ENCODE measurements at places on chromosomes 16 and 17. TPM values are rescaled to one million over a fixed set of nuclear protein-coding genes. Genes with fewer than 3 reads are reported as not detected.

- peak; percentile 90 for DNase-seq
Measured at GRCh38 chr17:4554997-4555799, at the start of gene MYBBP1A. Gene MYBBP1A (minus strand): TSS chr17:4555384. CDS start chr17:4555324, 60 bp downstream.

GRCh38 chr16:12120217-12120981 is 143.9 kb downstream of the SNX29 start:
- peak; percentile 12 for DNase-seq

GRCh38 chr17:71790791-71791190 is 330.0 kb upstream of the SOX9 start:
- no peak for DNase-seq

DNA sequence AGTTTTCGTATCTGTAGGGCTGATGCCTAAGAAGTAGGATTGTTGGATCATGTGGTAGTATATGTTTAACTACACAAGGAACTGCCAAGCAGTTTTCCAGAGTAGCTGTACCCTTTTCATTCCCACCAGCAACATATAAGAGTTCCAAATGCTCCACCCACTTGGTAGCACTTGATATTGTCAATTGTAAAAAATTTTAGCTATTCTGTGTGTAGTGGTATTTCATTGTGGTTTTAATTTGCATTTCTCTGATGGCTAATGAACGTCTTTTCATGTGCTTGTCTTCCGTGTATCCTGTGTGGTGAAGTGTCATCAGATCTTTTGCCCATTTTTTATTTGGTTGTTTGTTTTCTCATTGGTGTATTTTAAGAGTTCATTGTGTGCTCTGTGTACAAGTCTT is 69.7 kb downstream of the TANC2 start:
- DNase-seq: no peak

DNA sequence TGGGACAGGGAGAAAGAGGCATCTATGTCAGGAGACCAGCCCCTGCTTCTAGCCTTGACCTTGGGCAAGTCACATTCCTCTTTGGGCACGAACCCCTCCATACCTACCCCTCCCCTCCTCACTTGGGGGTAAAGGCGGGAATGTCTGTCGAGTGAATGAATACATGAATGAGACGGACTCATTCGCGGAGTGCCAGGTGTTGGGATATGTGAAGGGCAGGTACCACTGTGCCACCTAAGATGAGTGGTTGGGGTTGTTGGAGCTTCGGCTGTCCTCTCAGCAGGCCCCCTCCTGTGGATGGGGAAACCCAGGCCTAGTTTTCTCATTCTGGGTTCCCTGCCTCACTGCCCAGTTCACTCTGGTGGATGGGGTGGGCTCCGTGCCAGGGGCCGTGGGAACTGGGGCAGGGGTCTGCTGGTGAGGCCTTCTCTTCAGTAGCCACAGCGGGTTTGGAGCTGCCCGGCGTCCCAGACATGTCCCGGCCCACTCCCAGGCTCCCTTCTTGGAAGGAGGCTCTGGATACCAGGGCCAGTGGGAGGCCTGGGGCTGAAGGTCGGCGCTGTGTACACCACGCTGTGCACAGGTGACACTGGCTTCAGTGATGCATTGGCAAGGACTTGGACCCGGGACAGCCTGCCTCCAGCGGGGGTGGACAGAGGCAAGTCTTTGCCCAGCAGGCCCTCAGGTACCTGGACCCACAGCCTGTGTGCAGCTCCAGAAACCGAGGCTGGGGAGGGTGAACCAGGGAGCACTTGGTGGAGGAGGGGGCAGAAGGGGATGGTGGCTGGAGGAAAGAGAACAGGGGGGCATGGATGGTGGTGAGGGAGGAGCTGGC is 5.6 kb downstream of the GLIS2 start:
- DNase-seq: no peak

DNA sequence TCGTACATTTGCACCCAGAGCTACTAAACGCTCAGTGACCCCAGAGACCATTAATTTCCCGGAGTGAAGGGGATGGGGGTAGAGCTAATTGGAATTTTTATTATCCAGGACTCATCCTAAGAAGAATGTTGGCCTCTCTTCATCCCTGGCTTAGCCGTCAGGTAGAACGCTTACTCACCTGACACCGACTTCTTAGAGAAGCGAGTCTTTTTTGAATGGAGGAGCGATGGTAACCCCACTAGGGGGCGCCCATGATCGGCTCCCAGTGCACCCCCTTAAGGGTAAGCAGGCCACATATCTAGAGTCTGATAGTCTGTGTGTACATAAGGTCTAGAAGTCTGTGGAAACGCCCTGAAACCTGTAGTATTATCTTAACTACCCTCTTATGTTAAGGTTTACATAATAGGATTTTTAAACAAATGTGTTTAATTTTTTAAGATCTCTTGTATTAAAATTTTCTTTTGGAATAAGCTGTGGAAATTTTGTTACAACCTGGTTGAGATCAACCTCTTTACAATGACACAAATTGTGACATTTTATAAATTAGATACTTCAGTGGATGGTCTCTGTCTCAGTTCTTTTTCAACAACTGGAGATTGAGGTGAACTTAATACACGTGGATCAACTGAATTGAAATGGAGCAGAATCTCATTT is 229.8 kb downstream of the CPPED1 start:
- DNase-seq: peak; percentile 25

DNA sequence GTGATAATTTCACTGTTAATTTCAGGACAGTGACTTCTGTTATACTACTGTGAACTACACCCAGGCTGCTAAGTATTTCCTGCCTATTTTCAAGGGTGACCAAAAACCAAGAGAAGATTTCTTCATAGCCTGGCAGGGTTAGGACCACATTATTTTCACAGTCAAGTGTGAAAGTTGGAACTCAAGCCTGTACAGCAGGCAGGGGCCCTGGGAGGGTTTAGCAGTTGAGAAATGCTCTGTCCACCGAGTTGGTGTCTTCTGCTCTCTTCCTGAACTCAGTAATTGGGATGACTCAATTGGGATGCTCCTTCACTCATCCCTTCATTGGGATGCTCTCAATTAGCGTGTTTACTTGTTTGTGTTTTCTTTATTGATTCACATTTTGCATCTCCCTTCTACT is 347.3 kb upstream of the CDH11 start:
- no peak for DNase-seq

- DNase-seq: no peak
Measured at GRCh38 chr17:66975614-66976378, 11.3 kb downstream of the CACNG4 start.

GRCh38 chr16:56518425-56518824 is 1.4 kb downstream of the BBS2 start:
- DNase-seq: peak; percentile 65

GRCh38 chr16:72101195-72101594 is 7.5 kb downstream of the DHX38 start:
- DNase-seq: no peak

DNA sequence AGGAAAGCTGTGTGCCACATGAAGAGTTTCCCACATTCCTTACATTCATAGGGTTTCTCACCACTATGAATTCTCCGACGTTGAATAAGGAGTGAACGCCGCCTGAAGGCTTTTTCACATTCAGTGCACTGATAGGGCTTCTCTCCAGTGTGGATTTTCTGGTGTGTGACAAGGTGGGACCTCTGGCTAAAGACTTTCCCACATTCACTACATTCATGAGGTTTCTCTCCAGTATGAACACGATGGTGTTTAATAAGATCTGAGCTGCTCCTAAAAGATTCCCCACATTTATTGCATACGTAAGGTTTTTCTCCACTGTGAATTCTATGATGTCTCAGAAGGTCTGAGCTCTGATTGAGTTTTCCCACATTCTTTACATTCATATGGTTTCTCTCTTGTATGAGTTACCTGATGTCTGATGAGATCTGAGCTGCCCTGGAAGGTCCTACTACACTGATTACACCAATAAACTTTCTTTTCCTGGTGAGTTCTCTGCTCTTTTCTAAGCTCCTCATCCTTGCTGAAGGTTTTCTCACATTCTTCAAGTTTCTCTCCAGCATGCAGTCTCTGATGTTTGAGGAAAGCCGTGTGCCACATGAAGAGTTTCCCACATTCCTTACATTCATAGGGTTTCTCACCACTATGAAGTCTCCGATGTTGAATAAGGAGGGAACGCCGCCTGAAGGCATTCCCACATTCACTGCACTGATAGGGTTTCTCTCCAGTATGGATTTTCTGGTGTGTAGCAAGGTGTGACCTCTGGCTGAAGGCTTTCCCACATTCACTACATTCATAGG is 10.0 kb downstream of the ZNF594 start:
- DNase-seq: no peak

DNA sequence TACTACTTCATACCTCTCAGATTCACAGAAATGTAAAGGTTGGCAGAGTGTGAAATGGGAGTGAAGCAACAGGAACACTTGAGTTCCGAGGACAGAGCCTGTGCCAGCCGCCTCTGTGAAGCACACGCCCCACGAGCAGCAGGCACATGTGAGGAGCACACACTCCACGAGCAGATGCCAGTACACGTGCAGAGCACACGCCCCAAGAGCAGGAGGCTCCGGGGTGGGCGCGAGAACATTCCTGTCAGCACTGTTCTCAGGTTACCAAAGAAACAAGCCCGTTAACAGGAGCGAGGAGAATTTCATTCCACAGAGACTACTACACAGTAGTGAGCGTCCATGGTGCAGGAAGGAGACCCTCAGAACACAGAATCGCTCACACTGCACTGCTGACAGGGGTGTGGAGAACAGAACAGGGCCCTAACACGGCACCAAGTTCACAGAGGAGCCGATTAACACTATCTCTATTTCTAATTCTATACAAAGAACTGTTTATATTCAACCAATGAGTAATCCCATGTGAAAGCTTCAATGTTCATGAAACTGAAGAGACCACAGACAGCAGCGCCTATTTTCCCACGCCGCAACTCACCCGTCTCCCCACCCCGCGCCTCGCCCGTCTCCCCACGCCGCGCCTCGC is 40.1 kb downstream of the KLHDC4 start:
- DNase-seq: no peak

DNA sequence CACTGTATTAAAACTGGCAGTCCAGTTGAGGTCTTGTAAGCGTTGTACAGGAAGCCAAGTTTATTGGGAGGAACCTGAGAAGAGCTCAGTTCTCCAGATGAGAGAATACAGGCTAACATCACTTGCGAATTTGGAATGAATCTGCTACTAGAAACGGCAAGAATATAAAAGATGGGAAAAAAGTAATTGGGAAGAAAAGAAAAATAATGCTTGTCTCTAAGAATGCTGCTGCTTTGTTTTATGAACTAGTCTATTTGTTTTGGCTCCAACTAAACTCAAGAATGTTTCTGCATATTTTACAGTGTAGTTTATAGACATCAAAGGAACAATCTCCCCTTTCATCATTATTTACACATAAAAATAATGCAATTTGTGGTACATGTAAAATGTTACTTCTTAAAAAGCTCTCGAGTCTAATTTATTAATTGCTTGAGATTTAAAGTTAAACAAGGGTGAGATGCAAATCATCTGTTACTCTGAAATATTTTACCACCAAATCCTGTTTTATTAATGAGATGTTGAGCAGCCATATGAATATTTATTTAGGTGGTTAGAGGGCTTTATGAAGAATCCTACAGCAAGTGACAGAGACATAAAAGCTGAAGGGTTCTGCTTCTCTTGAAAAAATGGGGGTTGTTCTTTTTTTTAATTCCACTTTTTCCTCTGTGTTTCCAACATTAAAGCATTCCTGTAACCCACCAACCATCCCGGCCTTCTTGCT is 162.1 kb upstream of the AXIN2 start:
- DNase-seq: no peak

GRCh38 chr16:85204242-85205010 is 92.2 kb upstream of the CIBAR2 start:
- no peak for DNase-seq

DNA sequence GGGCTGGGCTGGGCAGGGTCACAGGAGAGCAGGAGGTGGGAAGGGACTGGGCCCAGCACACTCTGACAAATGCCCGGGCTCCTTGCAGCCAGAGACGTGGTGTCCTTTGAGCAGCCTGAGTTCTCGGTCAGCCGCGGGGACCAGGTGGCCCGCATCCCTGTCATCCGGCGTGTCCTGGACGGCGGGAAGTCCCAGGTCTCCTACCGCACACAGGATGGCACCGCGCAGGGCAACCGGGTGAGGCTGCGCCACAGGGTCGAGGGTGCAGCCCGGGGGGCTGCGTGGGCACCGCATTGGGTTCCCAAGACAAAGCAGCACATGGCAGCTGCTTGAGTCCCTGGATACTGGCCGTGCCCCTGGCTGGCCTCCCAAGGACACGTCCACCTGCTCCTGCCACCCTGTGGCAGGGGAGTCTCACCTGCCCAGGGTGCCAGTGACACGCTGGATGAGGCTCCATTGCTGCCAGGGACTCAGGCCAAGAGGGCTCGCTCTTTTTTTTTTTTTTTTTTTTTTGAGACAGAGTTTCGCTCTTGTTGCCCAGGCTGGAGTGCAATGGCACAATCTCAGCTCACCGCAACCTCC is 21.3 kb downstream of the GALK1 start:
- no peak for DNase-seq

KRTAP9-2 gene
- total RNA-seq: not detected

MRPL28 gene
- 172 TPM for total RNA-seq

PRAC2 gene
- 5.0 TPM for total RNA-seq

MYH2 gene
- 0.23 TPM for total RNA-seq

RGS9 gene
- total RNA-seq: not detected

CBX1 gene
- total RNA-seq: 59.1 TPM

QRICH2 gene
- total RNA-seq: 0.92 TPM

AATK gene
- not detected for total RNA-seq

Data from MG63 (cell line).